Endothelial cell (in vitro differentiated cells): ENCODE measurements at places on chromosomes 12 and 14. TPM values are rescaled to one million over a fixed set of nuclear protein-coding genes. Genes with fewer than 3 reads are reported as not detected.

Gene SCAF11
- 103 TPM for total RNA-seq

Gene ARL1
- 59.2 TPM for total RNA-seq

Gene AVPR1A
- total RNA-seq = 0.59 TPM

Gene RIMBP2
- 1.4 TPM for total RNA-seq

Gene CCDC177
- not detected for total RNA-seq

Gene SDR9C7
- not detected for total RNA-seq

Gene ASCL1
- not detected for total RNA-seq

Gene PLEKHG7
- total RNA-seq = not detected

Gene MMP17
- 6.3 TPM for total RNA-seq

Gene RDH16
- total RNA-seq = 0.82 TPM

Gene OR4E2
- not detected for total RNA-seq

Gene KRT72
- 0.28 TPM for total RNA-seq

Gene AQP6
- not detected for total RNA-seq

Gene LRRC10
- total RNA-seq = not detected

Gene ANAPC7
- total RNA-seq = 64.8 TPM

Gene CCDC175
- not detected for total RNA-seq

Gene SMIM41
- total RNA-seq = not detected

Gene TBX5
- total RNA-seq = 0.38 TPM

Gene ACRBP
- 19.3 TPM for total RNA-seq

Gene PRB2
- not detected for total RNA-seq

Gene TSPAN8
- total RNA-seq = not detected

Gene KLHDC1
- 1.6 TPM for total RNA-seq
